ENCODE measurements at places on chromosomes 1 and 21.

GRCh38 chr1:4944911-4945310 lies 290.5 kb downstream of the AJAP1 start:
- H3K4me3 ChIP-seq: no peak overlapping the region
- no peaks in the 10 kb centered on the region for H3K36me3 ChIP-seq
- H3K27ac ChIP-seq: no peak overlapping the region
- DNase-seq: no peak

GRCh38 chr1:17059391-17060305 lies 5.8 kb upstream of the SDHB start:
- DNase-seq: peak; percentile 66
- peak overlapping the region; percentile 24 for H3K4me3 ChIP-seq
- peaks cover 7% of the 10 kb centered on the region for H3K27me3 ChIP-seq
- H3K4me1 ChIP-seq: peaks cover 25% of the 10 kb centered on the region
- no peaks in the 10 kb centered on the region for H3K36me3 ChIP-seq
- H3K27ac ChIP-seq: peak overlapping the region; percentile 68

GRCh38 chr1:67308136-67308535 lies 463 bp downstream of the IL12RB2 start:
- H3K4me3 ChIP-seq: peak overlapping the region; percentile 61
- no peaks in the 10 kb centered on the region for H3K4me1 ChIP-seq
- no peak for DNase-seq
- peaks cover 44% of the 10 kb centered on the region for H3K27me3 ChIP-seq
- no peaks in the 10 kb centered on the region for H3K36me3 ChIP-seq
- no peak overlapping the region for H3K27ac ChIP-seq

- H3K4me1 ChIP-seq: no peaks in the 10 kb centered on the region
- H3K27me3 ChIP-seq: no peaks in the 10 kb centered on the region
- no peak overlapping the region for H3K4me3 ChIP-seq
- H3K36me3 ChIP-seq: peaks cover 11% of the 10 kb centered on the region
These were observed 35.1 kb upstream of the SLC30A10 start for GRCh38 chr1:219963432-219963831.

DNA sequence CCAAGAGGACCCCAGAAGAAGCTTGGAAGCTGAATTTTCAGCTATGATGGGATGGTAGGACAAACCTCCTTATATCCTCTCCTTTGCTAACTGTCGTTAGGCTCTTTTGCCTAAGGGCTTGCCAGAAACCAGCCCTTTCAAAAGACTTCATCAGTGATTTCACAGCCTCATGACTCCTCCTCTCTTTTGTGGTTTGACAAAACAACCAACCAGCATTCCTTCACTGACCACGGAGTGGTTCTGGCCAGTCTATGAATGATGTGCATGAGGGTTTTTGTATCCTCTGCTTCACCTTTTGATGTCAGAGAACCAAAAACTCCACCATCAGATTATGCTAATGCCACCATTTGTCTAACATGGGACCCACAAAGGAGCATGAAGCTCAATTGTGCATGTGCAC lies 116.9 kb upstream of the COA6 start:
- H3K27me3 ChIP-seq: no peaks in the 10 kb centered on the region
- DNase-seq: no peak
- H3K36me3 ChIP-seq: peaks cover 12% of the 10 kb centered on the region
- peaks cover 5% of the 10 kb centered on the region for H3K4me1 ChIP-seq
- H3K4me3 ChIP-seq: no peak overlapping the region

DNA sequence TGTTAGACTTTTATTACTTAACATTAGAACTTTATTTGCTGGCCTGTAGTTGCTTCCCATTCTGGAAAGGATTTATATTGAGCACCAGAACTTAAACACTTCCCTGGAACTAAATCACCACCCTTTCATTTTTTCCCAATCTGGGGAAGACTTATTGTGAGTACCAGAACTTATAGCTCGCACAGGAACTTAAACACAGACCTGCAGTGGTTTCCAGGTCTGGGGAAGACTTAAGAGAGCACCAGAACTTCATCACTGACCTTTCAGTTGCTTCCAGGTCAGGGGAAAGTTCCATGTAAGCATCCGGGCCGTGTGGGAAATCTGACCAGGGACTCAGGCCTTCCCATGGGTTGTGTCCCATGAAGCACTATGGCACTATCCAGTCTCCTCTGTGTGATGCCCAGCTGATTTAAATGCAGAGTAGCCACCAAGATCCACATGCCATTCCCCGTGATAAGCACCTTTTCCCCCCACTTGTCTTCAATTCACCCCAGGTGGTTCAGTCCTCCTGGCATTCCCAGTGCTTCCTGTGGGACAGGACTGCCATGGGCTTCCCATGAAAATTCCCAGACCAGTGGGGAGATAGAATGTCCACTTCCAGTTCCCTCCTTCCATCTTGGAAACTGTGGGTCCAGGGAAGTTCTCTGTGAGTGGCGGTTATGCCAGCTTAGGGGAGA lies 48.9 kb downstream of the C4BPA start:
- peaks cover 2% of the 10 kb centered on the region for H3K36me3 ChIP-seq
- DNase-seq: no peak
- no peaks in the 10 kb centered on the region for H3K4me1 ChIP-seq
- H3K4me3 ChIP-seq: no peak overlapping the region
- H3K27ac ChIP-seq: no peak overlapping the region

DNA sequence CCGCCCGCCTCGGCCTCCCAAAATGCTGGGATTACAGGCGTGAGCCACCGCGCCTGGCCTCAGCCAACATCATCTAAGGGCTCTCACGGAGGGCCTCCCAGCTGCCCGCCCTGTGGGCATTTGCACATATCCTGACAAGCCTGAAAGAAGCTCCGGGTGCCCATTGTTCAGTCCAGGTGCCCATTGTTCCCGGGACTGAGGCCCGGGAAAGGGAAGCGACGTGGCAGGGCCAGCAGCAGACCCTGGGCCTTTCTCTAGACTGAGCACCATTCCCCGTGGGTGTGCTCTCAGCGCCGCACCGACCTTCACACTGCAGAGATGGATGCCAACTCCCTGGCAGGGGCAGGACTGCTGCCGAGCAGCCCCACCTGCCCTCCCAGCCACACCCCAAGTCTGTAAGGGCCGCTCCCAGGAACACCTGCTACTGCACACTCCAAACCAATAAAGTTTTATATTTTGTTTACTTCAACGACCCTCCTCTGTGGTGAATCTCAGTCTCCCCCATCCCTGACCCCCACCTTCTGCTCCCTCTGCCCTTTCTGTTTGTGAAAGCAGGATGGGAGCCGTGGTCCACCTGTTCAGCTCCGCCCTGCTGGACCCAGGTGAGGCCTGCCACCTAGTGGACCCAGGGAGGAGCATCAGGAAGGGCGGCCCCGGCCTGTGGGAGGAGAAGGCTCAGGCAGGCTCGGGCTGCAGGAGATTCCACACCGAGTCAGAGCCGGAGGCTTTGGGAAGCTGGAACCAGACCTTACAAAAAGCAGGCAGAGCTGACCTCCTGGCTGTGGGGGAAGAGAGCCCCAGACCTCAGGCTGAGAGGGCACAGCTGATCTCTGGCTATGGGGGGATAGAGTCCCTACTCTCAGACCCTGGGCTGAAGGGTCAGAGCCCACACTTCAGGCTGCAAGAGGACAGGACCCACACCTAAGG lies 1.1 kb upstream of the TMEM82 start:
- H3K27ac ChIP-seq: no peak overlapping the region
- no peak overlapping the region for H3K4me3 ChIP-seq
- peaks cover 8% of the 10 kb centered on the region for H3K4me1 ChIP-seq
- peak; percentile 53 for DNase-seq
- no peaks in the 10 kb centered on the region for H3K36me3 ChIP-seq

DNA sequence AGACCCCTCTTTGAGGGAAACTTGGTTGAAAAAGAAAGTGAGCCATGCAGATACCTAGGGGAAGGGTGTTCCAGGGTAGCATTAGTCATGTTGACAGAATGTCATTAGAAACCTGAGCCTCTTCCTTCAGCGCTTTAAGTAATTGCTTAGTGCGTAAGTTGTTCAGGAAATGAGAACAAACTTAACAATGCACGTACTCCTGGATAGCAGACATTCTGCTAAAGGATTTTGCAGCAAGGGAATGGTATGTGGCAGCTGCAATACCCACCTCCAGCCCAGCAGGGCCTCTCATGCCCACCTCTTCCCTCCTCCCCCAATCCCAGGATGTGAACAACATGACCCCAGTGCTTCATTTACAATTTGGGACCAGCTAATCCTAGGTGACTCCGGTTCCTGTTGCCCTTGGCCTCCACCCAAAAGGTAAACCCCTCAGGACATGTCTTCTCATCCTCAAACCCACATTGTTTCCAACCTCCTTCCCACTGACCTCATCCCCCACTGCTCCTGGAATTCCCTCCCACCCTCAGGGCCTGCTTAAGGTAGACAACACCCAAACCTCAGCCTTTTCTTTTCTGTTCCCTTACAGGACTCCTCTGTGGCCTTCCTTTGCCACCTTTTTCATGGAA lies 98.0 kb upstream of the BCAR3 start:
- H3K27me3 ChIP-seq: no peaks in the 10 kb centered on the region
- no peak overlapping the region for H3K27ac ChIP-seq
- H3K36me3 ChIP-seq: peaks cover under 1% of the 10 kb centered on the region
- peaks cover 42% of the 10 kb centered on the region for H3K4me1 ChIP-seq
- H3K4me3 ChIP-seq: no peak overlapping the region

- peaks cover 5% of the 10 kb centered on the region for H3K36me3 ChIP-seq
- no peak for DNase-seq
- no peak overlapping the region for H3K4me3 ChIP-seq
- H3K4me1 ChIP-seq: no peaks in the 10 kb centered on the region
These were observed 1729.9 kb downstream of the NCAM2 start for GRCh38 chr21:22728091-22728490.

- H3K36me3 ChIP-seq: peaks cover 58% of the 10 kb centered on the region
- H3K4me3 ChIP-seq: no peak overlapping the region
- H3K27ac ChIP-seq: no peak overlapping the region
- H3K27me3 ChIP-seq: no peaks in the 10 kb centered on the region
- peaks cover 9% of the 10 kb centered on the region for H3K4me1 ChIP-seq
These were observed 61.2 kb downstream of the MPZL1 start for GRCh38 chr1:167782946-167783345.

DNA sequence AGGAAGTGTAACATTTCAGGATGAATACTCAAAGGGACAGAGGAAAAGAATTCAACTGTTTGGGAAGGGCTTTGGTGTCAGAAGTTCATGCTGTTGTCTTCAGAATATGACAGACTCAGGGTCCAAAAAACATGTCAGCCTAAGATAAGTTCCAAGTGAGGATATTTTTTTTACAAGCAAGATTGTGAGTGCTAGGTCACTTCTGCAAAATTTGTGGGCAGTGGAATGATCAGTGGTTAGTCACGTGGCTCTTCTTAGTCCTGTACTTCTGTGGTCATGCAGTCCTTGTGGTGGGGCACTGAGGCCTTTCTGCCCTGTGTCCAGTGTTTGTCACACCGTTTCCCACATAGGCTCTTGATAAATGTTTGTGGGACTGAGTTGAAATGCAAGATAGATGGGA lies 5.2 kb downstream of the RGL1 start:
- no peak overlapping the region for H3K4me3 ChIP-seq
- DNase-seq: no peak
- no peaks in the 10 kb centered on the region for H3K27me3 ChIP-seq

GRCh38 chr1:4605158-4605557 lies 49.3 kb upstream of the AJAP1 start:
- no peak overlapping the region for H3K27ac ChIP-seq
- H3K4me3 ChIP-seq: no peak overlapping the region
- H3K4me1 ChIP-seq: peaks cover 14% of the 10 kb centered on the region
- peaks cover 3% of the 10 kb centered on the region for H3K36me3 ChIP-seq

- H3K4me1 ChIP-seq: peaks cover 4% of the 10 kb centered on the region
- no peaks in the 10 kb centered on the region for H3K36me3 ChIP-seq
- peaks cover 60% of the 10 kb centered on the region for H3K27me3 ChIP-seq
- no peak overlapping the region for H3K27ac ChIP-seq
- no peak overlapping the region for H3K4me3 ChIP-seq
These were observed 39.7 kb downstream of the MATN1 start for GRCh38 chr1:30683699-30684098.

- peaks cover 9% of the 10 kb centered on the region for H3K36me3 ChIP-seq
- no peaks in the 10 kb centered on the region for H3K27me3 ChIP-seq
- DNase-seq: no peak
- no peak overlapping the region for H3K4me3 ChIP-seq
- no peaks in the 10 kb centered on the region for H3K4me1 ChIP-seq
These were observed 130.8 kb downstream of the USP25 start for GRCh38 chr21:15860541-15860940.

DNA sequence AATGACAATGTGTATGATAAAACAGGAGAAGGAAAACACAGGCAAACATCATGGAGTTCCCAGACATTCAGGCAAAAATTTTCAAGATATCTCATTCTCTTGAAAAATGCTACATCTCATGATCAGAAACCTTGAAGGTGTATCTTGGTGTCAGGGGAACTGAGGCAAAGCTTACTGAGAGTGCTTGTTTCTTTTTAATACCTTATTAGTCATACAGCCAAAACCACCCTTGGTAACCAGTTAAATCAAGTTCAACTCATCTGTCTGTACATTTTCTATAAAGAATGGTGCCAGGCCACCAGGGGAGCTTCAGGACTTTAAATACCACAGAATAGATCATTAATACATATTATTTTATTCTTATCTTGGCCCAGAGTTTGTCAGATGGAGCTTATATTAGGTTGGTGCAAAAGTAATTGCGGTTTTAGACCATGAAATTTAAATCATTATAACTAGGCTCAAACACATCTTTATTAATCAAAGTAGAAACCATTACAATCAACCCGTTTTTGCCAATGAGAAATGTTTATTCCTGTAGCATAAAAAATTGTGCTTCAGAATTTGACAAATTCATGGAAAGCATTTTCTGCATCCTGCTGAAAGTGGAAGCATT lies 1036.0 kb downstream of the AMY1C start:
- H3K4me3 ChIP-seq: no peak overlapping the region
- H3K27me3 ChIP-seq: no peaks in the 10 kb centered on the region
- no peaks in the 10 kb centered on the region for H3K4me1 ChIP-seq
- H3K27ac ChIP-seq: no peak overlapping the region
- DNase-seq: no peak

DNA sequence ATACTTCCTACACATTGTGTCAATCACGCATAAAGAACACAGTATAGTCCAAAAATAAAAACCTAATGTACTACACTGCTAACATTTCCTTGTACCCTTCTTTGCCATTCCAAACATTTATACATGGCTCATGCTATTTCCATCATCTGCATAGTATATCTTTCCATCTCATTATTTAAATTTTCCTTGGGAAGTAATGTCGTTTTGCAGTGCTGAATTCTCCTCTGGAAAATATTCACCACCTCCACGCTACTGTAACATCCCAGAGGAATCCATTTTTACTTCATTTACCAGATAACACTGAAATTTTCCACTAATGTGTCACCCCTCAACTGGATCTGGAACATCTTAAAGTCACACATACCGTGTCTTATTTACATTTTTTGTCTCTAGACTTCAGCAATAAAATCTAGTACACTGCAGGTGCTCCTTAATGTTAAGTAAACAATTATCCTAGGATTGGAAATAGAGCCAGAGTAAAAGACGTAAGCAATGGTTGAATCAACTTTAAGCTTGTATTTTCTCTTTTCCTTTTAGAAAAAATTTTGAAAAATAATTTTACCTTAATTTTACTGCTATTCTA lies 881.0 kb downstream of the AMY1C start:
- H3K4me1 ChIP-seq: no peaks in the 10 kb centered on the region
- H3K27me3 ChIP-seq: no peaks in the 10 kb centered on the region
- H3K36me3 ChIP-seq: no peaks in the 10 kb centered on the region
- H3K27ac ChIP-seq: no peak overlapping the region

- peaks cover 6% of the 10 kb centered on the region for H3K36me3 ChIP-seq
- H3K27ac ChIP-seq: no peak overlapping the region
- no peaks in the 10 kb centered on the region for H3K27me3 ChIP-seq
- H3K4me3 ChIP-seq: peak overlapping the region; percentile 57
- peaks cover 13% of the 10 kb centered on the region for H3K4me1 ChIP-seq
These were observed 5.0 kb downstream of the SLC25A44 start for GRCh38 chr1:156198831-156199349.

GRCh38 chr1:111878649-111879048 lies 110.8 kb downstream of the KCND3 start:
- no peaks in the 10 kb centered on the region for H3K36me3 ChIP-seq
- H3K27ac ChIP-seq: no peak overlapping the region
- H3K4me3 ChIP-seq: no peak overlapping the region
- no peak for DNase-seq
